HT-29 (cell line): ENCODE measurements at places on chromosomes 4 and X.

DNA sequence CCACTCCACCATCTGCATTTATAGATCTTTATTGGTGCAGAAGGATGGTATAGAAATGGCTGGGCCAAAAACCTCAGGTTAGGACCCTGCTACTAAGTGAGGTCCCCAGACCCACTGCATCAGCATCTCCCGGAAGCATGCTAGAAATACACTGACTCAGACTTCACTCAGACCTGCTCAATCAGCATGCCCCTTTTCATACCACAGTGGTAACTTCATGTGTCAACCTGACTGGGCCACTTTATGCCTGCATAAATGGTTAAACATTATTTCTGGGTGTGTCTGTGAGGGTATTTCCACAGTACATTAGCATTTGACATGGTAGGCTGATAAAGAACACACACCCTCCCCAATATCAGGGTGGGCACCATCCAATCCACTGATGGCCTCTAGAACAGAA, 118.6 kb upstream of the VCX3B start:
- no peak for DNase-seq

DNA sequence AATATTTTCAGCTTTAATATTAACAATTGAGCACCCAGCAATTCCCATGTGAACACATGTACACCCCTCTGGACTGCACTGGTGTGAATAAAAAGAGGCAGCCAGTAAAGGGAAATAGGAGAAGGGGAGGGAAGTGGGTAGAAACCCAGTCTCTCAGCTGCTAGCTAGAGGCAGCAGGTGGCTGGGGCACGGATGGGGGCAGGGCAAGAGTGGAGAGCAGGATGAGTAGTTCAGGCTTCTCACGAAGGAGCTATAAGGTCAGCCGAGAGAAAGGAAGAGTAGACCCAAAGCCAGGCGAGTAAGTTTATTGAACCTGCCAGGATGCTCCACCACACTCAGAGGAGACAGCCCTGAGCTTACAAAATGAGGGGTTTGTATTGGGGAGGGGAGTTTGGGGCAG, 184.8 kb upstream of the MTMR8 start:
- no peak for DNase-seq

DNA sequence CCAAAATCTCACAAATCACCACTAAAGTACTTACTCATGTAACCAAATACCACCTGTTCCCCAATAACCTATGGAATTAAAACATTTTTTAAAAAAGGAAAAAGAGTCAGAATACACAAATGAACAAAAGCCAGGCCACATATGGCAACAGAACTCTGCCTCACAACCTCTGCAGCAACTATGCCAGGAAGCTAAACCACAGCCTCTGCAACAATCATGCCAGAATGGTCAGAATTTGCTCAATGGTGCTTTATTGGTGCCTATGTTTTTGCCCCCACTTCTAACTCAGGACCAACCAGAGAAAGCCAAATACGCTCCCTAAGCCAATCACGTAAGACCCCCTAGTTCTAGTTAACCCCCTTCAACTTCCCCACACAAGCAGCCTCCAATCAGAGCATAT, 69.6 kb downstream of the HOPX start:
- DNase-seq = no peak

- DNase-seq = no peak
Observed at GRCh38 chr4:6229095-6229494, 28.7 kb upstream of the JAKMIP1 start.

GRCh38 chr4:168856312-168856711, 153.7 kb downstream of the CBR4 start:
- DNase-seq = no peak

DNA sequence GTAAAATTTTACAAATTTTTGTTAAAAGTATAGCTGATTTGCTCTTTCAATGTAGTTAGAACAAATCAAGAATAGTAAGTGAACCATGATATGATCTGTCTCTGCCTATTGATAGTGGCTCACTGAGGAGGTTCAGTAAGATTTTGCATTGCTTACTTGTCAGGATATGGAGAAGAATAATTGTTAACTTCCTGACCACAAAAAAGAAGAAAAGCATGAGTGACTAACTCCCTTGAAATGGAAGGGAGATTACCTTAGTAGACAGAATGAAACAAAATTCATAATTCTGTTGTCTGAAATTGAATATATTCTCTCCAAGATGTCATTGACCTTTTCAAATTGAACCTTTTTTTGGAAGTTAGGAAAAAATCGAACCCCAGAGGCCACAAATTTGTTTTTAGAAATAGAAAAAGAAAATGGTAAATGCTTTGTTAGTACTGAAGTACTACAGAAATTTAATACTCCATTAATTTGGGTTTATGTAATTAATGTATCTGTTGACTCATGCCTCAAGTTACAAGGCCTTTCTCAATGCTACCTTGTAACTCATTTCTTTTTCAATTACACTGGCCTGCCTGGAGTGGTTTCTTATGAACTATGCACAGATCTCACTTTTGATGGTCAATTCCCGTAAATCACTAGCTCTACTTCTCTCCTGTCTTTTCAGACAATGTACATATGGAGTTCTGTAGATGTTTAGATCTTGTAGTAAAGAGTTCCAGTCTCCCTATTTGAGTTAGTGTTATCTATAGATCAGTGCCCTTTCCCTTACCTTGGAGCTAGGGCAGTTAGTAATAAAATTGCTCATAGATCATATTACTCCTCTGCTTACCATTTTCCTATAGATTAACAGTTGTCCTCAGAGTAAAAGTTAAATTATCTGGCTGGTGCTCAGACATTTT, 139.3 kb downstream of the TLL1 start:
- no peak for DNase-seq

GRCh38 chr4:2949782-2950125, 13.5 kb downstream of the NOP14 start:
- no peak for DNase-seq

DNA sequence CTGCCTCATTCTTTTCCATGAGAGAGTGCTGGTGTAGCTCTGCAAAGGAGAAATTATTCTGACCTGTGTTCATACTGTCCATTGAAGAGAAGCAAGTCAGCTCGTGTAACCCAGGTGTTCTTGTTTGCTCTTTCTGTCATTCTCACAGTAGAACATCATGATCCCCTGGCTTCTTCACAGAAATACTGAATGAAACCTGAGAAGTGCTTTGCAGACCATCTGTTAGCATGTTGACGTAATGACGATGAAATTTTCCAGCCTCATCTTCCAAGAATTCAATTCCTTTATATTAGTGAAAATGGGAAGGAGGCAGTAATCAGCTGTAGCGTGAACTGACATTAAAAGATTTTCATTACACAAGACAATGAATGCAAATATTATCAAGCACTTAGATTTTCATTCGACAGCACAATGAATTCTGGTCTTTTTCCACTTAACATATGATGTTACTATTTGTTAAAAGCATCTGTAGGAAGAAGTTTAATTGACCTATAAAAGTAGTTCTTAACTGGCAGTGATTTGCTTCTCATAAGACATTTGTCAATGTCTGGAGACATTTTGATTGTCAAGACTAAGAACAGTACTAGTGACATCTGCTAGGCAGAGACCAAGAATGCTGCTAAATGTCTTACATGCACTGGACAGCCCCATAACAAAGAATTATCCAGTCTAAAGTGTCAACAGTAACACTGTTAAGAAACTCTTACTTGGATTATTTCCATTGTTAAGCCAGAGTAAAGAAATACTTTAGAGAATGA, 246.3 kb downstream of the BANK1 start:
- DNase-seq = no peak

DNA sequence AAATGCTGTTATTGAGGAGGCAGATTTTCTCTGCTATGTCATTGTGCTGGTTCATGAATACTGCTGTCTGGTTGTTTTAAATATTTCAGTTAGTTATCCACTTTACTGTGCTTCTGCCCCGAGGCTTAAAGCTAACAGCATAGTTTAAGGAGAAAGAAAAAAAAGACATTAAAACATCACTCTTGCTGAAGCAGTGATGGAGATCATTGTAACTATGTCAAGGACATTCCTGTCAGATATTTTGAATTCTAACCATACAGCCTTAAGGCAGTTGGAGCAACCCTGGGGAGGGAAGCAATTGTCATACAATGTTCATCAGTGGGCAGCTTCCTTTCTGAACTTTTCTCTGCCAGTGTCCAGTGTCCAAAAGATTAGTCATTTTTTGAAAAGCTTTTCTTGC, 199.0 kb upstream of the DDX53 start:
- DNase-seq = no peak

DNA sequence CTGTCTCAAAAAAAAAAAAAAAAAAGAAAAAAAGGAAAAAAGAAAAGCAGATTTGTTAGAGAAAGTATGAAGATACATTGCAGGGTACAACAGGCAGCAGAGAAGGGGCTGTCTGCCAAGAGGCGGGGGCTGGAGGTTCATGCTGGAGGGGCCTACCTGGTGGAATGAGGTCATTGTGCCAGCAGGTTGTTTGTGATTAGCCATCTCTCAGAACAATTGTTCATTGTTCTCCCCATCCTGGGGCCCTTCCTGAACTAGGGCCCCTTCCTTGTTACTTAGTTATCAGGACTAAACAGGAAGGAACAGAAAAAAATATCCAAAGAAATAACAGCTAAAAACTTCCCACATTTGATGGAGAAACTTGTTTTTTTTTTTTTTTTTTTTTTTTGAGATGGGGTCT, 14.0 kb upstream of the GPKOW start:
- peak; percentile 13 for DNase-seq

DNA sequence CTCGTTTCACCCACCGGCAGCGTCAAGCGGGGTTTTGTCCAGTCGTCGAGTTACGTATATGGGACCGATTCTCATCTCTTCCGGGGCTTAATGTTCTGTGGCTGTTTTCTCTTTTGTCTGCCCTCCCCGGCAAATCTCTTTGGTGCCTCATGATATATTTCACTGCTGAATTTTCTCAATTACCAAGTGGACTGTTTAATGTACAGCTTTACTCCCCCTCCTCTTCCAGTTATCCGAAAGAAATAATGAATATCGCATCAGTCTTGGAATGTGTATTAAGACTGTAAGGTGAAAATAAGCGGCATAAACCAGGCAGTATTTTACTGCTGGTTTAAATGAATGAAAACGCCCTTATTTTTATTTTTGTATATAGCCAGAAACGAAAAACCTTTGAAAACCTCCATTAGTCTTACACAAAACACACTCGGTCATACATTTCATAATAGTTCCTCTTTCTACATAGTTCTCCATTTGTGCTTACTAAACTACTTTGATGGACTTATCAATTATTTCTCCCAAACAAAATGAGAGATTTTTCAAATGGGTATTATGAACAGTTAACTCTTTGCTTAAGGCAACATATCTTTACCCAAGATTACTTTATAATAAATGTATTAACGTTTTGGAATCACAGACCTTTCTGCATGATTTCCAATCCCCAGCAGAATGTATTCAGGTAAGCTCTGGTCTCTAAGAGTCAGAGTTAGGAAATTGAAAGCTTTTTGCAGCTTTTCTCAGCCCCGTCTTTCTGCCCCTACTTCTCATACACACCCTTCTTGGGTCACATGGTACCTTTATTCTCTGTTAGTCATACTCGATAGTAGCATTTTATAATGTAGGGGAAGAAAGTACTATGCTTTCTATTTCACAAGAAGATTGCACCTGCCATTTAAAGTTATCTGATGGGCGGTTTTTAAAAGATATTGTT, 979 bp downstream of the RP2 start:
- DNase-seq = peak; percentile 32

GRCh38 chr4:112940336-112940735, 109.1 kb upstream of the ANK2 start:
- DNase-seq = no peak

DNA sequence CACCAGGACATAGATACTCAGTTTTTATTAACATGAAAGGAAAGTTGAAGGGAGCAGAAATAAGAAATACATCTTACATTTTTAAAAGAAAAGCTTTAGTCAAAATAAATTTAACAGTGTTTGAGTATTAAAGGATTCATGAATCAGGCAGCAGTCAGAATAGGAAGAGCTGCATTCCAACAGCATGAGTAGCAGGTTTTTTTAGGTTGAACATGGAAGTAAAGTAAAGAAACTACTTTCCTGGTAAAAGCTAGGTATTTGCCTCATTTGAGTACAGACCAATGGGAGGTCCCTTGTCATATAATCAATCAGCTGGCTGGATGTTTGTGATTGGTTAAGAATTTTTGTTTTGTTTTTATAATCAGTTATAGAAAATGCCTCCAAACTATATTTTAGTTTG, 645.9 kb upstream of the INTU start:
- no peak for DNase-seq

DNA sequence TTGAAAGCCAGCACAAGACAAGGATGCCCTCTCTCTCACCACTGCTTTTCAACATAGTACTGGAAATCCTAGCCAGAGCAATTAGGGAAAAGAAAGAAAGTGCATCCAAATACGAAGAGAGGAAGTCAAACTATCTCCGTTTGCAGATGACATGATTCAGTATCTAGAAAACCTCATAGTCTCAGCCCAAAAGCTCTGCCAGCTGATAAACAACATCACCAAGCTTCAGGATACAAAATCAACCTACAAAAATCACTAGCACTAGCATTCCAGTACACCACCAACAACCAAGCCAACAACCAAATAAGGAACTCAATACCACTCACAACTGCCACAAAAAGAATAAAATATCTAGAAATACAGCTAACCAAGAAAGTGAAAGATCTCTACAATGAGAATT, 38.6 kb downstream of the COX7B2 start:
- DNase-seq = no peak

DNA sequence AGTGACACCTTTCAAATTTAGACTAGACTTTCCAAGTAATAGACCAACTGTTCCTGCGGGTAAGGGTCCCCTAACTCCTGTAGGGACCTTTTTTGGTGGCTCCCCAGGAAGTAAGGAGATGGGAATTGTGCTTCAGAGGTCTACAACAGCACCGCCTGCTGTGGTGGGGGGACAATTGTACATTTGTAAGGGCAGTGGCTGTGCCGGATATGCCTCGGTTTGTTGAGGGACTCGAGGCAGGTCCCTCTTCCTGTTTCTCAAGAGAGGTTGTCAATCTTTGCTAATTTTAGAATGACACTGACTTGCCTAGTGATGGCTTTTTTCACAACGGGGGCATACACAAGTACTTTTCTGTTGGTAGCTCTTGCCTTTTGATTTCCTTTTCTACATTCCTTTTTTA, 15.5 kb upstream of the HSD17B11 start:
- DNase-seq = no peak

DNA sequence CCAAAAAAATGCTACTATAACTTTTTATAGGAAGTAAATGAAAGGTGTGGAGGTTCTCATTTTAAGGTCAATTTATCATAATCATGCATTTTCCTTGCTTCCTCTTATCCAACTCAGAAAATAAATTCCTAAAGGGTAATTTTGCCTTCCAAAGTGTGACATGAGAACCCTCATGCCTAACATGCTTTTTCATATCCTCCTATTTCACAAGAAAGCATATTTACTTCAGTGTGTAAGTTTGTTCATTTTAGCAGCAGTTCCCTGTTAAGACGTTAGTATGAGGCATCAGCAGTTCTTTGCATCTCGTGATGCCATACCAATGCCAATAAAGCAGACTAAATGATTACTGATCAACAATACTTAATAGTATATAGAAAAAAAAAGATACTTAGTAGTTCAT, 18.4 kb downstream of the WDFY3 start:
- no peak for DNase-seq
